ENCODE measurements at places on chromosomes 5 and 9.

DNA sequence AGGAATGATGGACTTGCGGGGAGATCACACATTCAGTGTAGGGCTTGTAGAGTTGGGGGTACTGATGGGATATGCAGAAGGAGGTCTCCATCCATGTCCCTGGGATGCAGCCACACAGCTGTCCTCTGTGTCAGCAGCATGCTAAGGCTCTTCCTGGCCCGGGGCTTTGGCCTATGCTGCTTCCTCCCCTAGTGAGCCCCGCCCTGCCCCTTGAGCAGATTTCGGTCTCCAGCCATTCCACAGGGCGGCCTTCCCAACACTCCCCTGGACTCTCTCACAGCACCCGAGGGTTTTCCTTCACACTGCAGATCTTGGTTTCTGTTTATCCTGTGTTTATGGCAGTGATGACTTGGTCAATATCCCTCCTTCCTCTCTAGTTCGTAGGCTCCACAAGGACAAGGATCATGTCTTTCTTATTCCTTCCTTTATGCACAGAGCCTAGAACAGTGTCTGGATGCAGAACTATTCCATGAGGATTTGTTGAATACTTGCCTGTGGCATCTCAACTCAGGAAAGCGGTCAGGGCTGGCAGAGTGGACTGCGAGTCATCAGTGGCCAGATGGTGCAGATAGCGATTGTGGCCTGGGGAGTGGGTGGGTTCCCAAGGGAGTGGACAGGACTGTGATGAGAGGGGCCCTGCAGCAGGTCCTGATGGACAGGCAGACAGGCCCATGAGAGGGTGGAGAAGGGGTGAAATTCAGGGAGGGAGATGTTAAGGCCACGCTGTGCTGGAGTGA, 114.2 kb downstream of the RGS3 start:
- DNase-seq = no peak

DNA sequence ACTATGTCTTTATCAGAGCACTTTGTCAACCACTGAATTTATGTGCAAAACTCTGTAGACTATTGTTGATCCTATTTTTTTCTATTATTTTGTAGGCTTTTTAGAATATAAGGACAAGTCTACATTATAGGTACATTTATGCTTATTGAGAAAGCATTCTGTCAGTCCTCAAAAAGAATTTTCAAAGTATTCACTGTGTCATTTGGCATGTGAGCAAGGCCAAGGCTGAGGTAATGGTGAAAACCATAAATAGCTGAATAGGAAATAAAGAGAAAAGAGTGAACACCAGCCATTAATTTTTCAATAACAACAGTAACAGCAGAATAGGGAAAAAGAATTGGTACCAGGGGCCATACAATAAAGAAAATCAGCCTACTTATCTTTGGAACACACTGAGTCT, 21.0 kb downstream of the SKIC3 start:
- DNase-seq = no peak

GRCh38 chr9:120438836-120439546, 141.0 kb downstream of the CDK5RAP2 start:
- no peak for DNase-seq

DNA sequence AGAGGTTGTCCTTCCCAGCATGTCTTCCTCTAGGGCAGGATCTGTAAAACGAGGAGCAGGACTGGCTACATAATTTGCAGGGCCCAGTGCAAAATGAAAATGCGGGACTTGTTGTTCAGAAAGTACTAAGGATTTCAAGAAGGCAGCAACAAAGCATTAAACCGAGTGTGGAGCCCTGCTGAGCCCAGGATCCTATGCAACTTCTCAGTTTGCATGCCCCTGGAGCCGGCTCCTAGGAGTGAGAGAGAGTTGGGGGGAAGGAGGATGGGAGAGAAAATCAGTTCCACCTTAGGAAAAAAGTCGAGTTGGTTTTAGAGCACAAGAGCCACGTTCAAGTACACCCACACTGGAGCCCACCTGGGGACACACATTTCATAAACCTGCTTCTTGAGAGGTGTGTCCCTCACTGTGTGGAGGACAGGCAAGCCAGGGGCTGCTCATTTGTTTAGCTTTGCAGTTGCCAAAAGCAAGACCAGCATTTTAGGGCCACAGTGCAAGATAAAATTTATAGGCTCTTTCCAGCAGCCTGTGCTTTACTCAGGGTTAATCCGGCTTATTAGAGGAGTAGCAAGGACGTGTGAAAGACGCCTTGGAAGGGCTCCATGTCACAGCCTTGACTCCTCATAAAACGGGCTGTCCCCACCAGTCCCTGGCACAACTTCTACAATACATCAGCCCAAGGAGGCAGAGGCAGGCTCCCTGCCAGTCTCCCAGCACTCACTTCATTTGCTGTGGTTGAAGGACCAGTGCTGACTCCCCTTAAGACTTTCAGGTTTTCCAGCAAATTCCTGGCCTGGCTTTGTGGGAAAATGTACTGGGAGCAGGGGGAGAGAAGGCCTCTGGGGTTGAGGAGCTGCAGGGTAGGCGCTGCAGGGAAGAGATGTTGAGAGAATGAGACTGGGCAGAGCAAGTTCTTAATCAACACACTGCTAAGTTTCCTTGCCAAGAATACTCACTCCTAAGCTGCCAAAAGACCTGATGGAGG, 159.7 kb upstream of the SEMA6A start:
- no peak for DNase-seq

DNA sequence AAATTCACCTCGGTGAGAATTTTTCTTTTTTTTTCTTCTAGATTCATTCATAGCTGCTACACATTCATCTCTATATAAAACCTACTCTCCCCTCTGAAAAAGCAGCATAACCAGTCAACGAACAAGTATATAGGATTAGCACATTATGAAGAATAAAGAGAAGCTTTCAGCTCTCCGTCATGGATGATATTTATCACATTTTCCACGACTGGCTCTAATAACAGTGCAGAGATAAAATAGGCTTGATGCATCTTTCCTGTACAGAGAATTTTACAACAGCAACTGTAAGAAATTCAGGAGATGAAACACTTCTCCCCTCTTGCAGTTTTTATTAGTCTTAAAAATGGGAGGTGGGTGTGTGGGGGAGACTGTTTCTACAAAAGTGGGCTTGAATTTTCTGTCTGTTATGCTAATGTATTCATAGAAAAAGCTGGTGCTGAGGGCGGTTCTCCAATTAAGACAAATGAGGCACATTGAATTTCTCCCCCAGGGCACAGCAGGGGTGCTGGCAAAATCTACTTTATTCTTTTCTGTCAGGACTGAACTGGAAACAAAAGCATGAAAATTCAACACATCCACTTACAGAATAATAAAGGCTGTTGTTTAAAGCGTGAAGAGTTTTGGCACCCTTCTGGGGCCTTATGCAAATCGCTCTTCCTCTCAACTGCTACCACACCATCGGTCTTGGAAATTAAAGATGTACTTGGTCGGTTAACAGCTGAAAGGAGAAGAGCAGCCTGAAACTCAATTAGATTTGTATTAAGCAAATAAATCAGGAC, 233.9 kb upstream of the ZNF608 start:
- DNase-seq = no peak

- no peak for DNase-seq
These were observed 2.8 kb downstream of the TMEM171 start for GRCh38 chr5:73122875-73123810.

DNA sequence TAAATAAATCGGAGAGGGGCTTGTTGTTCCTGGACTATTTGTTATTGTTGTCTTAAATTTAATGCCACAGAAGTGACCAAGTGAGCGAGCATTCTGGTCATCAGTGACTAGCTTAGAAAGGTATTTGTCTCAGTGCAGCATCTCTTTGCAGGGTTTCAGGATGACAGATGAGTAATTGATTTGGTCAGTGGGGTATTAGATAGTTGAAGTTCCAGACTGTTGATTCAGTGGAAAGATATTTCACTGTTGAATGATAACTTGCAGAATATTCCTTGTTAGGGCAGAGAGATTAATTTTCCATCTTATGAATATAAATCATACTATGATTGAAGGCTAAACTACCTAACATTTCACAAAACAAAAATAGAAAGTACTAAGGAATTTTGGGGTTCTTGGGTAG, 122.4 kb downstream of the TRIO start:
- no peak for DNase-seq

DNA sequence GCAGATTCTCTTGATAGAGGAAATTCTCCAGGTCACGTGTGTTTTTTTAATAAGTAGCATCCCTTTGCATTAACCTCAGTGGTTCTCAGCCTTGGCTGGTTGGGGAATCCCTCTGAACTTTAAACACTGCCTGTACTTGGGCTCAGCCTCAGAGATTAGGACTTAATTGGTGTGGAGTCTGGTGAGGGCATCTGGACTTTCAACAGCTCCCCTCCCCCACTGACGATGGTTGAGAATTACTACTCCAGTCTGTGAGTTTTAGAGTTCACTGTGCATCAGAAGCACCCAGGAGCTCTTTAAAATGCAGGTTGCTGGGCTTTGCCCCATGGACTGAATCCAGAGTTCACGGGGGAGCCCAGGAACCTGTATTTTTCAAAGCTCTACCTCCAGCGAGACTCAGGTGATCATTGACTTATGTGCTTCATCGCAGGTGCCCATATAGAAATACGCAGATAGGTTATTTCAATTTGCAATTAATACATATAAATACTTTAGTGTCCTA, 71.4 kb downstream of the DAPK1 start:
- no peak for DNase-seq

DNA sequence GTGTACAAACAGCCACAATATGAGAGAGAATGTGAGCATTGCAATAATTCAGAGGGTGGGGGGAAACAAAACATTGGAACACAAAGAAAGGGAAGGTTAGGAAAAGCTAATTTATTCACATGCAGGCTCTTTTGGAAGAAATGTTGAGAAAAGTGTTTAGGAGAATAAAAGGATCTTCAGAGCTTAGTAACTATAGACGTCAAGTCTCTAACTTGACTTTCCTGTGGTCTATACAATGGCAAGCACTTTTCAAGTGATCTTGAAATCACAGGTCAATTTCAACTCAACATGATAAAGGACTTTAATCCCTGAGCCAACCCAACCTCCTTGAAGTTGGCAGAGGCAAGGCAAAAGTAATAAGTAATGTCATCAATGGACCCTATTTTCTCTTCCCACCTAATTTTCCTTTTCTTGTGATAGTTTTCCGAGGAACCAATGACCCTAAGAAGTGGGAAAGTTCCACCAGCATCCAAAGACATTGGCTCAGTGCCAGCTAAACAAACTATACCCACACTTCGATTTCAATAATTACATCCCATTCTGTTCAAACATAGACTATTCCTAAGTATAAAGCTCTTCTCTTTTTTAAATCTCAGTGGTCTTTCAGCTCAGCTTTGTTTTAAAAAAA, 23.7 kb downstream of the RFK start:
- DNase-seq = no peak

DNA sequence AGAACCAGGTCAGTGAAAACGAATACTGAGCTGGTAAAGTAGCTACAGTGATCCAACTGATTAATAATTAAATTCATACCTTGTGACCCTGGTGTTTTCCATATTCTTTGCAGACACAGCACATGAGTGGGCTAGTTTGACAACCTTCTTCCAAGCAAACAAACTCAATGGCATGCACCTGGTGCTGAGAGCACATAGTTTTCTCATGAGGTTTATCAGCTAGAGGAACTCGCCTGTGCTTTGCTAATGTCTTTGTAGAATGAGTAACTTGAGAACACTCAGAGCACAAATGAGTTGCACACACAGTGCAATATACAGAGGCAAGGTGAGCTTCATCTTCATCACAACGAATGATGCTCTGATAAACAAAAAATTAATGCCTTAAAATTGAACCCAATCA, 12.6 kb downstream of the TRIM23 start:
- no peak for DNase-seq

GRCh38 chr5:5270161-5270560, 130.0 kb downstream of the ADAMTS16 start:
- DNase-seq = no peak

- no peak for DNase-seq
These were observed 124.3 kb downstream of the COL23A1 start for GRCh38 chr5:178465861-178466288.

DNA sequence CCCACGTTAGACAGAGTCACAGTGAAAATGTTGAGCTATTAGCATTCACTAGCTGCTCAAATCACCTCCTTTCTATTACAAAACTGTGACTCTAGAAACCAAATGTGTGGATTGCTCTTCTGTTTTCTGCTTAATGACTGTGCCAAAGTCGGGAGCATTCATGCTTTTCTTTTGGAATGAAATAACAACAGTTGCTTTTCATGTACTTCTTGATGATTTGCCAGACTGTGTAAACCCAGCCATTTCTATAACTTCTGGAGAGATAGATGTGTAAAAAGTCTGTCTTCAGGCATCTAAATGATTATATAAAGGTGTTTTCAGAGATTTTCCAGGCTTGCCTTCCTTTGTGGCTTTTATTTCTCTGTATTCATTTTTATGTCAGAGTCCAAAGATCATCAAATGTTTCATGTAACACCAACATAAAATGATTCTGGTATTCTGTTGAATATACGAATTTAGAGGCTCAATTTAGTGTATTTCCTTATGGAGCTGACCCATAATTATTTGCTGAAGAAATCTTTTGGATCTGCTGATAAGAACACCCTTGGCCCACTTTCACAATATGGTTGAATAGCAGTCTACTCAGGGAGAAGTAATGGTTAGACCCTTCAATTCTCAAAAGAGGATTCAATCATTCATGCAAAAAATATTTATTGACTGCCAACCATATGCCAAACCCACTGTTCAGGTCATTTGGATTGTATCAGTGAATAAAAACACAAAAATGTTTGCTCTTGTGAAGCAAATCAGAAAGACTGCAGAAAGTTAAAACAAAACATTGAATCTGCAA, 581.2 kb downstream of the CDH18 start:
- DNase-seq = no peak

DNA sequence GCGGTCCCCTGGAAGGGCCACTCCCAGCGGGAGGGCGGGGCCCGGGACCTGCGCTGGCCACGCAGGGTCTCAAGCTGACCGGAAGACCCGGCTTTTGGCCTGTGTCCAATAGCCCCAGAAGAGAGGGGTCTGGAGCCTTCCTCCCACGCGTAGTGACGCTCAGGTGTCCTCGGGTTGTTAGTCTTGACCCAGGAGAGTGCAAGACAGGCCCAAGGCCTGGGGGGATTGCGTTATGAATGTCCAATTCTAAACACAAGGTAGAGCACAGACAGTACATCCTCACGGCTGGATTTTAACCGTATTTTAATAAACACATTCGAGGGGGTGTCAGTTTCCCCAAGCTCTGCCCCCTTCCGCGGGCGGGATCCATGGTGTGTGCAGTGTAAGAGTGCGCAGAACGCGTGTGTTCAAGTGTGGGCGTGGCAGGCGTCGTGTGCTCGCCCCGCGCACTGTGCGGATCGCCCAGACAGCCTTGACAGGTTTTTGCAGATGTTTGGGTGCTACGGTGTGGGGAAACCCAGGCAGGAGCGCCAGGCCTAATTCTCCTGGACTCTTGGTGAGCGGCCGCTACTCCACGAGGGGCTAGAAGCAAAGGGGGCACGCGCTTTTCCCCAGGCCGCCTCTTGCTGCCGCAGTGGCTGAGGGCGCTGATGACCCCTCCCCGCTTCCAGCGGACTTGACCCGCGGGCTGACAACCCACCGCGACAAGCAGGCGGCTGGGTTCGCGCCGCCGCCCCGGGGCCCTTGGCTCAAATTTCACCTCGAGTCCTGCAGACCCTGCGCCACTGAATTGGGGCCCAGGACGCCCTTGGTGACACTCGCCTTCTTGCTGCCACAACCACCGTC, 6.1 kb upstream of the DMRT3 start:
- DNase-seq = no peak

Data from stimulated activated CD8-positive, alpha-beta memory T cell treated with anti-CD3 and anti-CD28 coated beads, Interleukin-4, amount 100 ng/mL, for 4 hours (primary cell).